ENCODE measurements at places on chromosomes 7 and 10. TPM values are rescaled to one million over a fixed set of nuclear protein-coding genes. Genes with fewer than 3 reads are reported as not detected.
A peak's percentile ranks its signal among the peaks of the same experiment; 100 is the strongest.

Gene ELFN1
- total RNA-seq = 2.2 TPM

DNA sequence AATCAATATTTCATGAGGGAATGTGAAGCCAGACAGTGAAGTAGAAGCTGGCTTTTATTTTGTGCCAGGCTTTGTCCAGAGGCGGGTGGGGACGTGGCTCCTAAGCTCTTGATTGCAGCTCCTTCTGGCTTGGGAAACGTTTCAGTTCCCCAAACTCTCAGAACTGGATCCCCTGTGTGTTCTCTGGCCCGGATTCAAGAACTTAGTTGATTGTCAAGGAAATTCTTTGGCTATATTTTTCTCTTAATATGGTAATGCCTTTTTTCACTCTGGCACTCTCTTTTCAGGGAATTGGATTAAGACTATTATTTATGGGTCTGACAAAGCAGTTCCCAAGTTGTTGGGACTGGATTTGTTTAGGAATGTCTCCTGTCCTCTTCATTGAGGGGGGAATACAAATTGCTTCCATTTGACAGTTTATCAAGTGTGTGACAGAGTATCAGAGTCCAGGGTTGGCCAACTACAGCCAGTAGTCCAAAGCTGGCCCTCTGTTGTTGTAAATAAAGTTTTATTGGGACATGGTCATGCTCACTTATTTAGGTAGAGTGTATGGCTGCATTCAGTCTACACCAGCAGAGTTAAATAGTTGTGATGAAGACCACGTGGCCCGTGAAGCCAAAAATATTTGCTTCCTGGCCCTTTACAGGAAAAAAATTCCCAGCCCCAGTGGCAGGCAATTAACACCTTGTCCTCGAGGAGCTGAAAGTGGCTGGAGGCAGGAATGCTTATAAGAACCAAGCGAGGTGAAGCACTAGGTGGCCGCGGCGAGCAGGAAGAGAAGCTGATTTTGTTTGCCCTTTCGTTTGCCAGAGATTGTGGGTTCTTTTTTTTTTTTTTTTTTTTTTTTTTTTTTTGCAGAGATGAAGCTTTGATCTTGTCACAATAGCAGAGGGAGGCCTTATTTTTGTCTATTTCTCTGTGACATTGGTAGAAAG lies 34.3 kb downstream of the HTRA1 start:
- H3K4me1 ChIP-seq = peaks cover 77% of the 10 kb centered on the region
- H3K27ac ChIP-seq = peak overlapping the region; percentile 81
- no peaks in the 10 kb centered on the region for H3K36me3 ChIP-seq
- no peaks in the 10 kb centered on the region for H3K27me3 ChIP-seq

Gene AGFG2
- 37.6 TPM for total RNA-seq

DNA sequence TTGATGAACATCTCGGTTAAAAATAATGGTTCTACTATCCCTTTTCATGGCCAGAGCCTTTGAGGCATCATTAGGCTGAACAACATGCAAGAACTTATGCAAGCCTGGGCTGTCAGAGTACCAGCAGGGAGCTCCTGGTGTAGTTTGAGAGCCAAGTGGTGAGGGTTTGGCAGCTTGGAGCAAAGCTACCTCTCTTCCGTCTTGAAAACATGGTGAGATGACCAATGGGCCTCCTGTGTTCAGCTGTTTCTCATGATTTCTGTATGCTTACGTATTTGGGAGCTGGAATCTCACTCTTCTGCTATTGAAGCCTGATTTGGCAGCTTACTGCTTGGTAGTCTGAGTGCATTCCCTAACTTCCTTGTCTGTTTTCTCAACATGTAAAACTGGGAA lies 150.4 kb downstream of the CXCL12 start:
- no peaks in the 10 kb centered on the region for H3K36me3 ChIP-seq
- H3K27ac ChIP-seq = no peak overlapping the region
- no peak for DNase-seq
- no peaks in the 10 kb centered on the region for H3K27me3 ChIP-seq

DNA sequence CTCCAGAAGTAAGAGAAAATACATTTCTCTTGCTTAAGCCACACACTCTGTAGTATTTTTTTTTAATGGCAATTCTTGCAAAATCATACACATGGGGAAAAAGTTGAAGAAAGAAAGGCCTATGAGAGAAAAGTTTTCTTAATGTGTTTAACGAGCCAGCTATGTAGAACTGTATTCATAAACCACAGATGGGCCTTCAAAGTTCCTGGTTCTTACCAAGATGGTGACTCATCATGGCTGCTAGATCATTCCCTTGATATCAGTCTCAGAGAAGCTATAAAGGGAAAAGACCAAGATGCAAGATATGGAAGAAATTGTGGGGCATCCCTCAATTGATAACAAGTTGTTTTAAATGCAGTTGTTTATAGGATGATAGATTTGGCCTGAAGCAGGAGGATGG lies 992.7 kb upstream of the MBL2 start:
- H3K4me3 ChIP-seq = no peak overlapping the region
- no peaks in the 10 kb centered on the region for H3K27me3 ChIP-seq
- no peaks in the 10 kb centered on the region for H3K36me3 ChIP-seq
- no peak for DNase-seq

Gene CYCS
- total RNA-seq = 21.6 TPM

- H3K27me3 ChIP-seq = no peaks in the 10 kb centered on the region
- no peak for DNase-seq
- peaks cover 13% of the 10 kb centered on the region for H3K36me3 ChIP-seq
- no peak overlapping the region for H3K4me3 ChIP-seq
Measured at GRCh38 chr7:76333511-76334101, 25.2 kb downstream of the YWHAG start.

Gene CPVL
- total RNA-seq = 9.6 TPM

DNA sequence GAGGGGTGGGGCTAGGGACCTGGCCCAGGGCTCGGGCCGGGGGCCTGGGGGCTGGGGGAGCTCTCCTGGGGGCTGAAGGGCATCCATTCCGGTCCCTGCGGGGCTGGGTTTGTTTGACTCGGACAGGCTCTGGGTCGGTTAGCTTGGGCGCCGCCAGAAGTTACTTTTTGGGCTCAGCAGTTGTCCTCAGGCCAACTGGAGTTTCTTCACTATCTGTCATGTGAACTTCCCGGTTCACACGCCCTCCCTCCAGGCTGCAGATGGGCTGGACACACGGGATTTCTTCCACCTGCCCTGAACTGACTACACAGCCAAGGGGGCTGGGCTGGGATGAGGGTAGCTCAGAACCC lies 3.8 kb downstream of the SLC4A2 start:
- peaks cover 50% of the 10 kb centered on the region for H3K4me1 ChIP-seq
- peaks cover 42% of the 10 kb centered on the region for H3K36me3 ChIP-seq
- H3K27me3 ChIP-seq = no peaks in the 10 kb centered on the region
- H3K27ac ChIP-seq = peak overlapping the region; percentile 99
- H3K4me3 ChIP-seq = peak overlapping the region; percentile 14

Gene SLIT1
- total RNA-seq = 0.49 TPM

DNA sequence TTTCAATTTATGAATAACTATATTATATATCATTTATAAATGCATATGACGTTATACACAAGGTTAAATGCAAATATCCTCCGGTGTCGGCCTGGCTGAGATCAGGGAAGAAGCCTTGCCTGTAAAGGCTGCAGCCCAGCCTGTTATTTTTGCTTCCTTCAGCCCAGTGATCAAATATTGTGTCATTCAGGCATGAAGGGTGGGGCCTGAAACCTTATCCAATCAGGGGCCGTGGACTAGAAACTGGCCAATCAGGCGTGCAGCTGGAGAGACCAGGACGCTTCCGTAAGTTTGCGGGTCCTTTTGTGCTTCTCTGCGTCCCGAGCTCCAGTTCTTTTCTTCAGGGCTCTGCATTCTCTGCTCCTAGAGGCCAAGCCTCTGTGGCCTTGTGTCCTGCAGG lies at the start of gene ZNF722:
Gene ZNF722 (plus strand): TSS at position 301 of the 400 bp plus-strand sequence. CDS start 113 bp downstream, outside the sequence.
- no peaks in the 10 kb centered on the region for H3K36me3 ChIP-seq
- no peak within 1 kb of the TSS for H3K27ac ChIP-seq
- no peaks in the 10 kb centered on the region for H3K27me3 ChIP-seq
- no peak for DNase-seq

Gene TMEM209
- 10.8 TPM for total RNA-seq

DNA sequence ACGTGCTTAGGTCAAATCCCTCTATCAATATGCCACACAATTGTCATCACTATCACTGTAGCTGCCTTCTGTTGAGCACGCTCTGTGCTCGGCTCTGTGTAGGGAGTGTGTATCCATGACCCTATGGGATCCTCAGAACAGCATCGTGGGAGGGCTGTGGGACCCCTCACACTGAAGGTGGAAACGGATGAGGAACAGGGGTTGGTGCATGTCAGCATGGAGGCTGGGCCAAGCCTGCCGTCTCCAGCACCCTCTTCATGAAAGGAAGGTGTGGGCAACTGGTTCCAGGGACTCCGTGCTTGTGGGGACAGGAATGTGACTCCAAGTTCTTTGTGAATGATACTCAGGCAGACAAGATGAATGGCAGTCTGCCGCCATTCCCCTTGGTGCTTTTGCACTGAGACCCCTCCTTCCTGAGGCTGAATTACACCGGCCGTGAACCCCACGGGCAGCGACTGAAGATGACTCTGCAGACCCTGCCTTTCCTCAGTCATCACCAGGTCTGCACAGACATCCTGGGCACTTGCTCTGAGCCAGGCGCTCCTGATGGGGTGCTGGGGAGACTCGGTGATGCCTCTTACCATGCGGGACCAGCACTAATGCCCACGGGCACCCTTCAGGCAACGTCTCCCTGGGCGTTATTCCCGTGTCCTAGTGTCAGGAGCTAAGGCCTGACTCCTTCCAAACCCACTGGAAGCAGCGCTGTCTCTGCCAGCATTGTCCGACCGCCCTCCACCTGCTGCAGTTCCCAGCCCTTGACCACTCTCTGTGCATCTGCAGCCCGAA lies 495.2 kb downstream of the TCERG1L start:
- H3K36me3 ChIP-seq = no peaks in the 10 kb centered on the region
- H3K27ac ChIP-seq = no peak overlapping the region
- no peak overlapping the region for H3K4me3 ChIP-seq
- DNase-seq = peak; percentile 91
- no peaks in the 10 kb centered on the region for H3K27me3 ChIP-seq

GRCh38 chr7:133940368-133940767 lies 186.8 kb upstream of the LRGUK start:
- no peak for DNase-seq
- no peaks in the 10 kb centered on the region for H3K27me3 ChIP-seq
- H3K36me3 ChIP-seq = no peaks in the 10 kb centered on the region
- H3K4me1 ChIP-seq = no peaks in the 10 kb centered on the region
- no peak overlapping the region for H3K27ac ChIP-seq

Gene SEMA3A
- total RNA-seq = 3.4 TPM
